Renal pelvis (tissue), 12 donors: ENCODE measurements at places on chromosomes 7 and 10. TPM values are rescaled to one million over a fixed set of nuclear protein-coding genes. Genes with fewer than 3 reads are reported as not detected.

DNA sequence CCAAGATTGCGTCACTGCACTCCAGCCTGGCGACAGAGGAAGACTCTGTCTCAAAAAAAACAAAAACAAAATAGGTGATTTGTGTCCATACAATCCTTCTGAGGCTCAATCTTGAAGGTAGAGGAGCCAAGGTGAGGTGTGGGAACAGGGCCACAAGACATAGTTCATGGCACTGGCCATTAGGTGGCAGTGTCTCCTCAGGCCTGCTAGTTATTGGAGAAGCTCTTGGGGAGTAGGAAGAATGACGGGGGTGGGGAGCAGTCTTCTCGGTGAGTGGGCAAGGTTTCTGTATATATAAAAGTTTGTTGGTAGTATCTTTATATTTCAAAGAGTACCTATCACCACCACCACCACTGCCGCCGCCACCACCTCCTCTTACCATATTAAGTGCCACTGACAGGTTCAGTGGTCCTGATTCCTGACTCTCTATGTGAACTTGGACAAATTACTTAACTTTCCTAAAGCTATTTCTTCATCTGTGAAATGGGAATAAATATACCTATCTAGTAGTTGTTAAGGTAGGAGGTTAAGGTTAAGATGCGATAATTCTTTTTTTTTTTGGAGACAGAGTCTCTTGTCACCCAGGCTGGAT, 24.0 kb downstream of the CCSER2 start:
- DNase-seq, result peak; percentile 16

- DNase-seq, result no peak
Observed at GRCh38 chr10:132615341-132616169, 78.0 kb downstream of the INPP5A start.

Gene MYL10
- polyA plus RNA-seq, result 0.21 TPM

- no peak for DNase-seq
Observed at GRCh38 chr7:33346055-33346454, 216.7 kb downstream of the BBS9 start.

GRCh38 chr7:121138262-121138933, 149.9 kb downstream of the CPED1 start:
- no peak for DNase-seq

Gene CUL2
- 38.0 TPM for polyA plus RNA-seq

- no peak for DNase-seq
Observed at GRCh38 chr7:81064426-81064825, 145.6 kb upstream of the SEMA3C start.

DNA sequence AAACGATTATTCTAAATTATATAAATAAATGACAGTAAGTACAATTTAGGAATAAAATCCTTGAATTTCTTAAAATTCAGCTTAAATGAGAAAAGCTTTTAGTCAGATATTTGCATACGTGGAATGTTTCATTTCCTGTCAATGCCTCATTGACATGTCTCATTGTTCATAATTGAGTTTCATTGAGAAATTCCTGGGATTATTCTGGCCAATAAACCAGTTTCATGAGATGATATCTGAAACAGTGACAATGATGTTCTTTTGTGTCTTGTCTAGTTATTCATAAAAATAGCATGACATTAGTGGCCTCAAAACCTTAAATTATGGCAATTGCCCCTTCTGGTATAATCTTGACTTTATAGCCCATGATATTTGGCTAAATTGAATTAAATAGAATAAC, 95.8 kb downstream of the DKK1 start:
- no peak for DNase-seq

DNA sequence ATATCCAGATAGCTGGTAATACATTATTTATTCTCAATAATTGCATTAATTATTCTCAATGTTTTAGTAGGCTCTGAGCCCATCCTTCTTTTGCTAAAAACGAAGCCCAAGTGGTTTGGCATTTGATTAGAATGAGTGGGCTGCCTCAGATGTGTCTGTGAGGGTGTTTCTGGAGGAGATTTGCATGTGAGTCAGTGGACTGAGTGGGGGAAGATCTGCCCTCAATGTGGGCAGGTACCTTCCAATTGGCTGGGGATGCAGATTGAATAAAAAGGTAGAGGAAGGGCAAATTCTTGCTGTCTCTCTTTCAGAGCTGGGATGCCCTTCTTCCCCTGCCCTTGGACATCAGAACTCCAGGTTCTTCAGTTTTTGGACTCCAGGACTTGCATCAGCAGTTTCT, 290.6 kb upstream of the SMIM30 start:
- no peak for DNase-seq
